ENCODE measurements at places on chromosomes 16 and 17. TPM values are rescaled to one million over a fixed set of nuclear protein-coding genes. Genes with fewer than 3 reads are reported as not detected.
A peak's percentile ranks its signal among the peaks of the same experiment; 100 is the strongest.

TMEM98 gene
- 34.2 TPM for polyA plus RNA-seq

CTRL gene
- 4.3 TPM for polyA plus RNA-seq

PPP1R1B gene
- 1.0 TPM for polyA plus RNA-seq

NRN1L gene
- polyA plus RNA-seq, result 1.1 TPM

HBQ1 gene
- 1.4 TPM for polyA plus RNA-seq

LRRC75A gene
- 6.3 TPM for polyA plus RNA-seq

DNA sequence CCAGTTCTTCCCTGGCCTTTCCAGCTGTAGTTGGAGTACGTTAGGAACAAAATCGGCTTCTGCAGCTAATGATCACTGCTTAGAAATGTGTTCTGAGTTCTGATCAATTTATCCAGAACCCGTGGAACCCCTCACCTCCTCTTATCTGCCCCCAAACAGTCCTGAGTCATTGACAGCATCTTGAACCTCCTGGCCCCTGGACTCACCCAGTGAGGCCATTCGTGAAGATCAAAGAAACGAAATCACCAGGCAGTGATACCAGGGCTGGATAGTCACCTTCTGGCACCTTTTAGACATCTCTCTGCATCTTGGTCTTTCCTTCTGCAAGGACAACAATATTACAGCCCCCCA, 17.0 kb upstream of the EXOC7 start:
- DNase-seq, result no peak

GRCh38 chr16:383326-384051, 1.7 kb upstream of the PGAP6 start:
- no peak for DNase-seq

DNA sequence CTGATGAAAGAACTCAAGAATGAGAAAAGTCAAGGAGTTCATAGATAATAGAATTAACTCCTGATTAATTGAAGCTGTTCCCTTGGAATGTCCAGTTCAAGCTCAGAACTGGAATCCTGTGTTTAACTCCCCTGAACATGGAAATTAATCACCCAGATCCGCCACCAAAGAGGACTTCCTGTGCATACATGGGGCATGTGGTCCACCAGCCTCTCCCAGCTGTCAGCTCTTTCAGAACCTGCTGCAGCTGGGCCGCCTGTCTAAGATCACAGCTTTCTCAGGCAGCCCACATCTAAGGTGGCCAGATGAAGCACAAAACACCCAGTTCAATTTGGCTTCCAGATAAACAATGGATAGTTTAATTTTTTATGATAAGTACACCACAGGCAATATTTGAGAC, 203.7 kb upstream of the COX10 start:
- DNase-seq, result no peak

GRCh38 chr17:44761932-44762810, 3.4 kb downstream of the ADAM11 start:
- no peak for DNase-seq

GRCh38 chr17:40309031-40309948, at the start of gene RARA:
TSS of gene RARA (plus strand) at chr17:40309180. CDS start at chr17:40331219, 22,039 bp downstream.
- DNase-seq, result no peak

GRCh38 chr16:83231729-83232128, 576.0 kb upstream of the HSBP1 start:
- no peak for DNase-seq

DNA sequence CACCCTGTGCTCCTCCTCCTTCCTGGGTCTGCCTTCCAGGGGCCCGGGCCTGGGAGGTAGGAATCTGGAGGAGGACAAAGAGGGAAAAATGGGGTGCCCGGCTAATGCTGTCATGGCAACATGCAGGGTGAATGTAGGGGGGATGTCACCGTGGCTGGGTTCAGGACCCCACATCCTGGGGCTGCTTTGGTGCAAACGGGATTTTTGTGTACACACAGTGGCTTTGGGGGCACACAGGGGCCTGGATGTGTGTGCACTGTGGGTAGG, 37.0 kb upstream of the CDC42EP4 start:
- DNase-seq, result no peak

DNA sequence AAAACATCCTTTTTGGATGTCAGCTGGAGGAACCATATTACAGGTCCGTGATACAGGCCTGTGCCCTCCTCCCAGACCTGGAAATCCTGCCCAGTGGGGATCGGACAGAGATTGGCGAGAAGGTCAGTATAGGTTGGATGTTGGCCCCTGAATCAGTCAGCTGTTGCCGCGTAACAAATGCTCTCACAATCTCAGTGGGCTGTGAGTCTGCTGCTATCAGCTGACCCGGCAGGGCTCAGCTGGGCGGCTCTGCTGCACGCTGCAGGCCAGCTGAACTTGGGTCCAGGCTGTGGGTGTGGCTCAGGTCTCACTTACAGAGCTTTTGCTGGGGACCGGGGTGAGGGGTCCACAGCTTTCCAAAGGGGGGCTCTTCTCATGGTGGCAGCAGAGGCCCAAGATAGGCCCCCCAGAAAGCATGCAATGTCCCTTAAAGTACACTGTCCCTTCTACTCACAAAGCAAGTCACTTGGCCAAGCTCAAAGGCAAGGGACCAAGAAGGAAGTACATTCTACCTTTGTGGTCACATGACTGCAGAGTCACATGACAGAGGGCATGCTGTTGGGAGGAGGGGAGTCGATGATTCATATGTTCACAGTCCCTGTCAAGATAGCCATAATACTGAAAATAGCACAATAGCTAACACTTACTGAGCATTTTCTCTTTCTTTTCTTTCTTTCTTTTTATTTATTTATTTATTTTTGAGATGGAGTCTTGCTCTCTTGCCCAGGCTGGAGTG, 134.2 kb downstream of the ABCC1 start:
- DNase-seq, result no peak

- no peak for DNase-seq
These were observed 25.8 kb downstream of the COX4I1 start for GRCh38 chr16:85825326-85825725.

DNA sequence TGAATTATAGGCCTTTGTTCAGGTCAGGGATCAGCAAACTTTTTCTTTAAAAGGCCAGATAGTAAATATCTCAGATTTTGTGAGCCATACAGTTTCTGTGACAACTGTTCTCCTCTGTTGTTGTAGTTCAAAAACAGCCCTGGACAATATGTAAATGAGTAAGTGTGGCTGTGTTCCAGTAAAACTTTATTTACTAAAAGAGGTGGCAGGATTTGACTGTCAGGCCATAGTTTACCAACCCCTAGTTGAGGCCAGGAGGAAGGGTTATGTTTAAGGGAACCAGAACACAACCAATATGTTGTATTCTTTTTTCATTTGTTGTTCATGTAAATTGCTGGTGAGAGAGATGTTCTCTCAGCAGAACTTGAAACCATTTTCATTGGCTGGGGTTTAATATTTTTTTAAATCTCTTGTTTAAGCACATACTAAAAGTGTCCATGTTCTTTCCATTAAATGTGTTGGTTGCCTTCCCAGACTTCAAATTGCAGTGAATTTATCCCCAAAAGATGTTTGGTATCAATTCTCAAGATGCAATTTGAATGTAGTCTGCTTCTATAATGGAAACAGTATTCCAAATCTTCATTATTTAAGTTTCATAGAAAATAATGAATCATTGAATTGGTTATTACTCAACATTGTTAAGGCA, 260.3 kb downstream of the FTO start:
- DNase-seq, result peak; percentile 72

GRCh38 chr16:81493755-81494433, 49.3 kb downstream of the CMIP start:
- DNase-seq, result no peak

GRCh38 chr17:63364387-63364786, 81.7 kb downstream of the CYB561 start:
- peak; percentile 47 for DNase-seq

GRCh38 chr17:75898065-75898464, 1.3 kb upstream of the TRIM65 start:
- no peak for DNase-seq

DNA sequence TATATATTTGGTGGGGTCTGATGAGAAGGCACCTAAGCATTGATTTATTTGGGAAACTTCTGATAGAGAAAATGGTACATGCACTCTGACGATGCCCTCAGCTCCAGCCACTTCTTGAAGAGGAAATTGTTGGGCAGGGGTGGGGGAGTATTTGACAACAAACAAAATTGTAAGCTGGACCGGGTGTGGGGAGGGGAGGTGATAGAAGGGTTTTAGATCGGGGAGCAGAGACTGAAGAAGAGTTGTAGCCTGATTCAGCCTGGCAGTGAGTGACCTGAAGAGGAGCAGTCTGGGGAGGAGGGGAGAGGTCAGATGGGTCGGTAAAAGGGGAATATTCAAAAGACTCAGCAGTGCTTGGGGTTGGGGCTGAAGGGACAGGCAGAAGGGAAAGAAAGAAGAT, 2284.7 kb downstream of the TP53TG3F start:
- DNase-seq, result no peak

DNA sequence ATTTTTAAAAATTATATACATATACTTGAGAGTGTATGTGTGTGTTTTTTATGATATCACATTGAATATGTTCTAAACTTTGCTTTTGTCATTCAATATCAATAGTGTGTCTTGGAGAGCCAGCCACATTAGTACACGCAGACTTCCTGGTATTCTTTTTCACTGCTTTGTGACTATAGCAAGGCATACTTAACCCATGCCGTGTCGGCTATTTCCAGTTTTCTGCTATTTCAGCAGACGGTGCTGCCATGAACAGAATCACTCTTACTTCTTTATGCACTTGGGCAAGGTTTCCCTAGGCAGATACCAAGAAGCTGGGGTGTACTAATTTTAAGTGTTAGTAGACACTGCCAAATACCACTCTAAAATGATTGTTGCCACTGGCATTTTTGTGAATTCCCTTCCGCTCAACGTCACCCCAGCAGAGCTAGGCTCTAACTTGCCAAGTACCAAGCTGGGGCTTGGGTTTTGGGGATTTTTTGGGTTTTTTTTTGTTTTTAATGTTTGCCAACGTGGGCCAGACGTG, 134.9 kb downstream of the SOCS1 start:
- no peak for DNase-seq

- no peak for DNase-seq
These were observed 158.3 kb upstream of the KCNJ16 start for GRCh38 chr17:69916761-69917160.

DNA sequence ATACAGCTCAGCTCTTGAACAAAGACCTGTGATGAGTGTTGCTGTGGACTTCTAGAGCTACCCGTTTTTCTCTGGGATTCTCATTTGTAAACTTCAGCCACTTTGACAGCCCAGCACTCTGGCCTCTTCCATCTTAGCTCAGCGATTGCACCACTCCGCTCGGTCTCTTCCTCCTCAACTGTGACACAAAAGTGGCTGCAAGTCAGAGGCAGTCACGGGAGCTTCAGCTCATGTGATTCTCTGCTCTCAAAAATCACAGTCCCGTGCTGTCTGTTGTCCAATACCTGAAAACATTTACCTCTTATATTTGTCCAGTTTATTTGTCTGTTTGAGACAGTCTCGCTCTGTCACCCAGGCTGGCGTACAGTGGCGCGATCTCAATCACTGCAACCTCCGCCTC, 75.7 kb upstream of the DNAH17 start:
- DNase-seq, result no peak

GRCh38 chr17:3884188-3884587, 8.7 kb downstream of the CAMKK1 start:
- no peak for DNase-seq

GRCh38 chr16:73095885-73096421, 48.0 kb upstream of the ZFHX3 start:
- no peak for DNase-seq

- DNase-seq, result no peak
These were observed 170.7 kb downstream of the NTN1 start for GRCh38 chr17:9192010-9192409.

Data from forelimb muscle (tissue), 1 donor.